Omental fat pad (tissue), 4 donors: ENCODE measurements at places on chromosomes 1 and 21. TPM values are rescaled to one million over a fixed set of nuclear protein-coding genes. Genes with fewer than 3 reads are reported as not detected.

Gene SPATA6
- 20.2 TPM for total RNA-seq

Gene PLA2G2C
- not detected for total RNA-seq

Gene C1orf105
- not detected for total RNA-seq

Gene TPTE
- total RNA-seq: not detected

Gene ACOT11
- 1.4 TPM for total RNA-seq

Gene XKR8
- 9.6 TPM for total RNA-seq

Gene NR0B2
- total RNA-seq: not detected
